ENCODE measurements at places on chromosomes 7 and 10.
A peak's percentile ranks its signal among the peaks of the same experiment; 100 is the strongest.

- no peak for DNase-seq
Measured at GRCh38 chr10:19629567-19629966, 186.7 kb upstream of the PLXDC2 start.

DNA sequence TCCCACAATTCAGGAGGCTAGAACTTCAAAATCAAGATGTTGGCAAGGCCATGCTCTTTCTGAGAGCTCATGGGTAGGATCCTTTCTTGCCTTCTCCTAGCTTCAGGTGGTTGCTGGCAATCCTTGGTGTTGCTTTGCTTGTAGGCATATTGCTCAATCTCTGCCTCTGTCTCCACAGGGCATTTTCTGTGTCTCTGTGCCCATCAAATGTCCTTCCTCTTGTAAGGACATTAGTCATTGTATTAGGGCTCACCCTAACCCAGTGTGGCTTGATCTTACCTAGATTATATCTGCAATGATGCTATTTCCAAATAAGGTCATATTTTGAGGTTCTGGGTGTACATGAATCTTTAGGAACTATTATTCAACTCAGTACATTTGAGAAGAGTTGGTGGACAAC, 20.1 kb downstream of the BET1 start:
- peak; percentile 8 for DNase-seq

DNA sequence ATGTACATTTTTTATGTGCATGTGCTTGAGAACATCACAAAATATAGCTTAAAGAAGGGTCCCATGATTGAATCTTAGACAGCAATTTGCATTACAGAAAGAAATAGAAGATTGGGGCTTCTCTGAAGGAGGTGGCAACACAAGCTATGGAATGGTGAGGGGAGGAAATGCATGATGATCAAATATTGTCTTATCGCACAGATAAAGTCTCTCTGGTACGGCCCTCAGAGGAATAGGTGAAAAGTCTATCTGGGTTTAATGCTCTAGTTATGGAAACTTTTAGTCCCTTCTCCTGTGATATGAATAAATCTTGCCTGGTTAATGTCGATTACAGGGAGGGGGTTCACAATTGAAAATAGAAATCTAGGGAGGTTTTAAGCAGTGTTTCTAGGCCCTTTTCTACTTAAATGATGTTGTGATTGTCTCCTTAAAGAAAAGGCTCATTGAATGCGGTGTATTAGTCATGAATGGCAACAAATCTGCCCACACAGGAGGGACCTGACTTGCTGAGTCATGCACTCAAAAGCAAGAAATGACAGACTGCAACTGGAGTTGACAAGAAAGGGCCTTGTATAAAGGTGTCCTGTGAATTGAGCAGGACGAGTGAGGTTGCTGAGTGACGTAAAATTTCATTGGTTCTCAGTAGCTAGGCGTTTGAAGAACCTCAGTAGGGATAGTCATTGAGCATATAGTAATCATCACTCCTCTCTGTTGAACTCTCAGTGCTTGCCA, 133.4 kb upstream of the CSTF2T start:
- peak; percentile 96 for DNase-seq

DNA sequence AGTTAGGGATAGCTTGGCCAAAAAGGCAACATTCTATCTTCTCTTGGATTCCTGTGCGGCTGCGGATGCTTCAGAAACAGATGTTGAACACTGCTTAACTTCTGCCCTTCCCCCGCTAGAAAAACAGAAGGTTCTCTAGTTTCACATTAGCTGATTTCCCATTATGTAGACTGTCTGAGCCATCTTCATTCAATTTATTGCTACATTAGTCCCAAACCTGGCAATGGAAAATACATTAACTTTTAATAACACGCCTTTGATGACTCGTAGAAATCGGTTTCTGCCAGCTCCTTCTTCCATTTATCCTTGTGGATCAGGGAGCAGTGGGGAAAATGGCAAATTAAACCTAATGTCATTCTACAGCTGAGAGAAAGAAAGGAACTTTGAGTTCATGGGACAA, 119.9 kb downstream of the SLC16A9 start:
- no peak for DNase-seq

GRCh38 chr7:37483627-37484026, 35.0 kb upstream of the ELMO1 start:
- no peak for DNase-seq

DNA sequence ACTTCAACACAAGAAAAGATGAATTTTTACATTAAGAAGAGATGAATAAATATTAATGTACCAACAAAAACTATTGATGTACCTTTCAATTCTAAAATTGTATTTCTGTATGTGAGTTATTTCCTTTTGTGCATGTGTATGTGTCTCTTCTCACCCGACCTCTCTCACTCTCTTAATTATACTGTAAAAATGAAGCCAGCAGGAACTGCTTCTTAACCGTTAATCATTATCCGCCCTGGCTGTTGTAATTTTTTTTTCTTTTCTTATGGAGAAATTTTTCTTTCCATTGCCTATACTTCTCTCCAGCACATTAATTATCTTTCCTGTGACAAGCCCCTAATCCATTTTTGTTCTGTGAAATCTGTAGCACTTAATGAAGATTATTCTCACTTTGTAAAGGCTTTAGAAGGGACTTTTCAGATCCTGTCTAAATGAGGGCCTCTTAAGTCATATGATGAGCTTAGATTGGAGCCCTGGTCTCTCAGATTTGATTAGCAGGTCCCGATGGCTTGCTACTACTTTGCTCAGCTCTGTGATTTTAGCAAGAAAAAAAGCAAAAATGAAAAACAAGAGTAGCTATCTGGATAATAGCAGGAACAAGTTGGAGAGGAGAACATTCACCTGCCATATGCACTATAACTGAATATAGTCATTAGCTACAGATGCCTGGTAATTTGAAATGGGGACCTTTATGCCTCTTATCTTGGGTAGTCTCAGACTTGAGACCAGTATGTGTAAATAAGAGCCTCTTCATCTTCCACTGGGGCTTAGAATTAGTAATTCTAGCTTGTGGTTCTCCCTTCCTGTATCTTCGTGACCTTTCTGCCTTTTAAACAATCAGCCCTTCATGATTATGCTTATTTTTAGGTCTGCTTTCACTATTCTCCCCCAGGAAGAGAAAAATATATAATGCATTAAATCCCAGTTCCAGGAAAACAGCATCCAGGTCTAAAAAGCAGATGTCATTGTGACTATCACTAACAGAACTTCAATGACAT, 80.0 kb upstream of the COL1A2 start:
- no peak for DNase-seq

- DNase-seq: no peak
Measured at GRCh38 chr7:30682212-30683083, at the start of gene CRHR2. CRHR2 (minus strand) TSS chr7:30682456; CDS start chr7:30682280, 176 bp downstream.

DNA sequence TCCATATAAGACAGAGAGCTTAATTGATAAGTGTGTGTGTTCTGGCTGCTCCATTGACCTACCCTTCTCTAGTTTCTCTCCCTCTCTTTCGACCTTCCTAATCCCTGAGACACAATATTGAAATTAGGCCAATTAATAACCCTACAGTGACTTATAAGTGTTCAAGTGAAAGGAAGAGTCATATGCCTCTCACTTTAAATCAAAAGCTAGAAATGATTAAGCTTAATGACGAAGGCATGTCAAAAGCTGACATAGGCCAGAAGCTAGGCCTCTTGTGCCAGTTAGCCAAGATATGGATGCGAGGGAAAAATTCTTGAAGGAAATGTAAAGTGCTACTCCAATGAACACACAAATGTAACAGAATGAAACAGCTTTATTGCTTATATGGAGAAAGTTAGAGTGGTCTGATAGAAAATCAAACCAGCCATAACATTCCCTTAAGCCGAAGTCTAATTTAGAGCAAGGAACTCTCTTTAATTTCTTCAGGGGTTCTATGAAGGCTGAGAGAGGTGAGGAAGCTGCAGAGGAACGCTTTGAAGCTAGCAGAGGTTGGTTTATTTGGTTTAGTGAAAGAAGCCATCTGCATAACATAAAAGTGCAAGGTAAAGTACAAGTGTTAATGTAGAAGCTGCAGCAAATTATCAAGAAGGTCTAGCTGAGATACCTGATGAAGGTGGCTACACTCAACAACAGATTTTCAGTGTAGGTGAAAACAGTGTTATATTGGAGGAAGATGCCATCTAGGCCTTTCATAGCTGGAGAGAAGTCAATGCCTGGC, 53.8 kb downstream of the ST7 start:
- no peak for DNase-seq

DNA sequence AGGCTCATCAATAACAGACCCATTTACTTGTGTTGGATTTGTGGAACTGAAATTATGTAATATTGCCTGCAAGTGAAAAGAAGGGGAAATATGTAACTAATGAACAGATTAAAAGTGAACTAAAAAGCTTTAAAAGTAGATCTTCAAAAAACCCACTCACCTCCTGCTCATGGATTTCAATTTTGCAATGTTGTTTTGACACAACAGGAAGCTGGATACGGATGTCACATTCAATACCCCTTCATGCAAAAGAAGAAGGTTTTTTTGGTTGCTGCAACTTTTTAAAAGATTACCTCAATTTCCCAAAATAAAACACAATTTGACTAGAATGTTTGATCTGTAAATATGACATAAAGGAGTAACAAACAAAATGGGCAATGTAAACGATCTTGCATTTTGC, 3.3 kb downstream of the MKI67 start:
- no peak for DNase-seq

- DNase-seq: peak; percentile 2
Measured at GRCh38 chr7:97733276-97734161, 1.6 kb downstream of the TAC1 start.

DNA sequence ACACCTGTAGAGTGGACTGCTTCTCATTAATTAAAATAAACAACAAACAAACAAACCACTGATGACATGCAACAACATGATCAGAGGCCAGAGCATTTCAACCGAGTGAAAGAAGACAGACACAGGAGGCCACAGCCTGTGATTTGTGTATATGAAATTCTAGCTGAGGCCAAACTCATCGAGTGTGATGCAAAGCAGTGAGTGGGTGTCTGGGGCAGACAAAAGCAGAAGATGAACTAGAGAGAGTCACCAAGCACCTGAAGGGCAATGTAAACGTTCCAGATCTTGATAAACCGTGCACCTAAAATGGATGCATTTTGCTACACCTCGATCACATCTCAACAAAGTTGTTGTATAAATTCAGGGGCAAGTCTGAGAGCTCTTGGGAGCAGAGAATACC, 108.4 kb downstream of the KLF6 start:
- DNase-seq: peak; percentile 18

DNA sequence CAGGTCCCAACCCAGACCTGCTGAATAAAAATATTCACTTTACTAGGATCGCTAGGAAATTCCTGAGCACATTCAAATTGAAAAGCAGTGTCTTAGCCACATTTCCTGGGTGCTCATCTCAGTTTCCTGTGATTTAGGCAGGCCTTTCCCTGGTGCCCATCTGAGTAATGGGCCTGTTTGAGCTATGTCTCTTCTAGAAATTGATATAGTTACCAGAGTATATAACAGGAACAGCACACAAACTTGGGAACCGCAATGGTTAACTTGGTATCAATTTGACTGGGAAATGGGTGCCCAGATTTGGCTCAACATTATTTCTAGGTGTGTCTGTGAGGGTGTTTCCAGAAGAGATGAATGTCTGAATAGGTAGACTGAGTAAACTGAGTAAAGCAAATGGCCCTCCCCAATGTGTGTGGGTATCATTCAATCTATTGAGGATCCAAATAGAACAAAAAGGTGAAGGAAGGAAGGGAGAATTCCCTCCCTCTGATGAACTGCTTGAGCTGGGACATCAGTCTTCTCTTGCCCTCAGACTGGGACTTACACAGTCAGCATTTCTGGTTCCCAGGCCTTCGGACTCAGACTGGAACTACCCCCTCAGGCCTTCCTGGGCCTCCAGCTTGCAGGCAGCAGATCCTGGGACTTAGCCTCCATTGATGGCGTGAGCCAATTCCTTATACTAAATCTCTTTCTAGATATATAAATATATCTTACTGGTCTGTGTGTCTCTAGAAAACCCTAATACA, 99.1 kb downstream of the CCDC71L start:
- no peak for DNase-seq

GRCh38 chr7:134446923-134447322, 12.0 kb downstream of the AKR1B1 start:
- DNase-seq: no peak

All from epithelial cell of esophagus (primary cell).